Cardiac septum (tissue), 1 donor: ENCODE measurements at places on chromosomes 16 and 17. TPM values are rescaled to one million over a fixed set of nuclear protein-coding genes. Genes with fewer than 3 reads are reported as not detected.

GRCh38 chr17:12522743-12523183 is 142.9 kb upstream of the MYOCD start:
- DNase-seq, result no peak

DNA sequence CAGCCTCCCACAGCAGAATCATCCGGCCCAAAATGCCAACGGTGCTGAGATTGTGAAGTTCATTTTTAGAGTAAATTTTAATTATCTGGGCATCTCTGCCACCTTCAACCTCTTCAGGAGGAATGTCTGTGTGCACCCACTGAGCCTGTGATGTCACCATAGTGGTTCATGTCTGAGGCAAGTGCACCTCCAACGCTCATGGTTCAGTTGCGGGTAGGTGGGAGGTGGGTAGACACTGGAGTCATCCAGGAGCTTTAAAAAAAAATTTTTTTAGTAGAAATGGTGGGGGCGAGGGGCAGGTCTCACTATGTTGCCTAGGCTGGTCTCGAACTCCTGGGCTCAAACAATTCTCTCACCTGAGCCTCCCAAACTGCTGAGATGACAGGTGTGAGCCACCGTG is 1.9 kb downstream of the FLYWCH1 start:
- no peak for DNase-seq

DNA sequence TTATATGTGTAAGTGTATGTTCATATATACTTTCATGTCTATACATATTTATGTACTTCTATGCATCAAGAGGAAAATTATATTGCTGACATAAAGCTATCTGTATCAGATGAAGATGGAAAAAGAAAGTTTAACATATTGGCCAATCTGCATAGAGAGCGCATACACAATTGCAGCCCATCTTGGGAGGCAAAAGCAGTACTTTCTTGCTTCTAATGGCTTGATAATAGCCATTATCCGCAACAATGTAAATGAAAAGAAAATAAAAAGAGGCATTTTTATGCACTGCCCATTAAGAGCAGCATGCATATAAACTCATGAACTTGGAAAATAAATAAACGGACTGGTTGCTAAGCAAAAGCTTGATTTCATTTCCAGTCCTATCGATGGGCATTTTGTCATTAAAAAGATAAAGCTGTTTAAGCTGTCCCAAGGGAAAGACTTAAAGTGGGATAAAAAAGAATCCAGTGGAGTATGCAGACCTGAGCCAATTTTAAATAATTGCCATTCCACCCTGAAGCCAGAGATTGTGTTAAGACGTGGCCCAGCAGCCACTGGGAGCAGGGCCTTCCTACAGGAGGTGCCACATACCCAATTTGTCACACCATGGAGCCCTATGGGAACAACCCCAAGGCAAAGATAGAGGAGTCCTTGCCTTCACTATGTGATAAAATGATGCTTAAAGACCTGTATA is 183.6 kb upstream of the CDH11 start:
- no peak for DNase-seq

GRCh38 chr17:48244121-48244711 is 136.7 kb downstream of the SNX11 start:
- no peak for DNase-seq

DNA sequence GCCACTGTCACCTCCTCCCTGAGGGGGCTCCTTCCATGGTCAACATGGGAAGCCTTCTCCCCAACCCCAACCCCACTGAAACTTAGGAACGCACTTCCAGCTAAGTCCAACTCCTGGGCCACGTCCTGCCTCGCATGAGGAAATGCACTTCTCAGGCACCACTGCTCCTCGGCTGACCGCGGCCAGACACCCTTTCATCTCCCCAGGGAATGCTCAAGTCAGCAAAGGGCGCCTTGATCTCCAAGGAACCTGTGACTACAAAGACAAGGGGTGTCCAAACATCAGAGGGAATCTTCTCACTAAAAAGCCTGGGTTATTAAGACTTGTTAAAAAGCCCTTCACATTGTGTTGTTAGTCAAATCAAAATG is 124.9 kb upstream of the HSBP1 start:
- no peak for DNase-seq

DNA sequence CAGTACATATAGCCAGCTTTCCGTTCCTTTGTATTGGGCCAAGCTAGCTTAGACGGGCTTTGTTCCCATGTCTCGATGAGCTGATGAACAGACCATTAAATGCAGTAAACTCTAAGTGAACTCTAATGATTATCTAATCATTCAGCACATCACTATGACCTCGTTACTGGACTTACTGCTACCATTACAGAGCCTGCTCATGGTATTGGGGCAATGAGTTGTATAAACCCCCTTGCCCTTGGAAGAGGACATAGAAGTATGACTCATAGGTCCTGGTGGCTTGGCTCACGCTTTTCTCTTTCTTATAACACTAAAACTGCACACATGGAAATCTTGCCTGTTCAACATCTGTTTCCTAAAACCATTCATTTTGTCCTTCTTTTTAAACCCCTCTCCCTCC is 93.6 kb upstream of the DYNLRB2 start:
- no peak for DNase-seq

DNA sequence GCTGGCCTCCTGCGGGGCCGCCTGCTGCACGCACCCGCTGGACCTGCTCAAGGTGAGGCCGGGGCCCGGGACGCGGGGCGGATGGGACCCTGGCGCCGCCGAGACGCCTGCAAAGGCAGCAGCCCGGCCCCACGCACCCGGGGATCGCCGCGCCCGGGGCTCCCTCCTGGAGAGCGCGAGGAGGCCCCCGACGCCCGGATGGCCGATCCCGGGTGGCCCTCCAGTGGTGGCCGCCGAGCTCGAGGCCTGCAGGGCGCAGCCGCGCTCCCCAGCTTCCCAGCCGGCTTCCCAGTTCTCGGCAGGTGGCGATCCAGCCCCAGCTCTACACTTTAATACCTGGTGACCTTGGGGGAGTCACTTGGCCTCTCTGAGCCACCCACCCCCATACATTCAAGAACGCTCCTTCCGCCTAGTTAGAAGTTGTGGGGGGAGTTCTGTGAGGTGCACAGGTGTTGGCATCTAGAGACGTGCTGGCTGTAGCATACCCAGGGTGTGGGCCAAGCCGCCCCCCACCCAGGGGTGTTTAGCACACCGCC is 452 bp downstream of the SLC25A10 start:
- DNase-seq, result no peak

DNA sequence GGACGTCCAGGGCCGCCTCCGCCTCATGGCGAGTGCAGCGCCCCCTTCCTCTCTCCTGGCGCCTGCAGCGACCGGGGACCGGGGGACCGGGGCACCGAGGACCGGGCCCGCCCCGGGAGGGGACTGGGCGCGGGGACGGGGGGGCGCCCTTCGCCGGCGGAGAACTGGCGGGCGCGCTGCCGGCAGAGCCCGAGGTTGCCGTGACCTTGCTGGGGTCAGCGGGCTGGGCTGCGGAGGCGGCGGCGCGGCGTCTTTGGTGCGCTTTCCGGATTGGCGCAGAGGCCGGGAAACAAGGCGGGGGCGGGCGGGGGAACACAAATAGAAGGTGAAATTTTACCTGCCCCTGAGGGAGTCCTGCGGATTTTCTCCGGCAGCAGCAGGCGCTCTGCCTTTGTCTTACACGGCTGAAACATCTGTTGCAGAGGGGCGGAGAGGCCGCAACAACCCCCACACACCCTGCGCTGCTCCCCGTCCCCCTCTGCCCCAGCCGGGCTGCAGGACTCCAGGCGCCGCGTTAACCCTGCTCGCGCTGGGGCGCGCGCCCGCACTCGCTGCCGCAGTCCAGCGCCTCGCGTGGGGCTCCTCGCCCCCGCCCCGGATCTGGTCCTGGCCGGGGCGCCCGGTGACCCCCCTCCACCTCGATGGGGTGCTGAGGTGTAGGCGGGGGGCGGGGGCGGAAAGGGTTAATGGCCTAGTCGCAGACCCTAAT is 53.5 kb downstream of the SREBF1 start:
- DNase-seq, result no peak

- DNase-seq, result peak; percentile 90
Measured at GRCh38 chr17:19753051-19753509, 5.0 kb upstream of the ALDH3A1 start.

GRCh38 chr16:83206426-83206825 is 579.7 kb downstream of the CDH13 start:
- DNase-seq, result no peak

DNA sequence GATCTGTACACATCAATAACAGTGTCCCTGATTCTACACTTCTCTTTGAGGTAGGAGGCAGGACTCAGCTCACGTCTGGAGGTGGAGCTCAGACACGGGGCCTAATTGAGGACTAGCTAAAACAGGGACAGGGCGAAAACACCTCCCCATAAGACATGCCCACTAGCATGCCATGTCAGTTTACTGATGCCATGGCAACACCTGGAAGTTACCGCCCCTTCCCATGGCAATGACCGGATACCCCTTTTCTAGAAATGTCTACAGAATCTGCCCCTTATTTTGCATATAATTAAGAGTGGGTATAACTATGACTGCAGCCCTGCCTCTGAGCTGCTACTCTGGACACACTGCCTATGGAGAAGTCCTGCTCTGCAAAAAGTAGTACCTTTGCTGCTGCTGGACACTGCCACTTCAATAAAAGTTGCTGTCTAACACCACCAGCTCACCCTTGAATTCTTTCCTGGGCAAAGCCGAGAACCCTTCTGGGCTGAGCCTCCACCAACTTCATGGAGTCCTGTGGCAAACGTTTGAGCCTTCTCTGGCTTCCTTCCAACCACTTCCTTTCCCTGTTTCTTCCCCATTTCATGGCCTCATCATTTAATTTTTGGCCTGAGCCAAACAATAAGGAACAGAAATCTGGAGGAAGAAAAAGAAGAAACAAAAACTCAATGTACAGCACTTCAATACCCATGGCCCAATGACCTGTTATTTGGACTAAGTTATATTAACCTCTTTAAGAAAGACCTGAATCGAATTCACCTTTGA is 21.0 kb downstream of the PHB1 start:
- no peak for DNase-seq

GRCh38 chr17:75813081-75814020 is 28.7 kb downstream of the UNK start:
- no peak for DNase-seq

DNA sequence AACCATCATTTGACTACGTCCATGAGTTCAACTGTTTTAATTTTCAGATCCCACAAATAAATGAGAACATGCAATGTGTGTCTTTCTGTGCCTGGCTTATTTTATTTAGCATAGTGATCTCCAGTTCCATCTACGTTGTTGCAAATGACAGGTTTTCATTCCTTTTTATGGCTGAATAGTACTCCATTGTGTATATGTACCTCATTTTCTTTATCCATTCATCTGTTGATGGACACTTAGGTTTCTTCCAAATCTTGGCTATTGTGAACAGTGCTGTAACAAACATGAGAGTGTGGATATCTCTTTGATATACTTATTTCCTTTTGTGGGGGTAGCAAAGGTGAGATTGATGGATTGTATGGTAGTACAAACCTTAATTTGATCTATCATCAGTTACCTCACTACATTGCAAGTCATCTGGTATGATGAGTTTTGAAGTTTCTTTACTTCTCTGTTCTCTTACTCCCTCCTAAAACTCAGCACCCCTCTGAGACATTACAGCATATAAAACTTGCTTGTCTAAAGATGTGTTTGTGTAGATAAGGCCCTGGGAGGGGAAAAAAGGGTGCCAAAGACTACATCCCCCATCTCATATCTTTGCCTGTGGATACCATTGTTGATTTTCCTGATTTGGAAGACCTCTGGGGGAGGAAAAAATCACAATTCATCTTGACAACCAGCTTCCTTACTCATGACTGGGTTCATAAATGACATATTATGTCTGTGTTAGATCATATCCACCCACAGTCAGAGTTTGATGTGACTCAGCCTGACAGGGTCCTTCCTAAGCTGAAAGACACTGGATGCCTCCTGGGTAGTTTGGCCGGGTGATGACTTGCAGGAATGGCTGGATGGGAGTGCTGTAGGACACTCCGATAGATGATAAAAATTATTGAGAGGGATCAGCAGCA is 47.6 kb downstream of the ABCA9 start:
- no peak for DNase-seq

GRCh38 chr17:77126519-77126918 is 14.2 kb upstream of the SEC14L1 start:
- no peak for DNase-seq

- peak; percentile 91 for DNase-seq
Measured at GRCh38 chr16:67013823-67014633, 14.9 kb upstream of the CBFB start.

Gene ACSM2A
- total RNA-seq, result not detected

Gene ZNF423
- 8.6 TPM for total RNA-seq

Gene PTGES3L
- 51.2 TPM for total RNA-seq

Gene TEX19
- total RNA-seq, result not detected

Gene CMTM4
- total RNA-seq, result 10.4 TPM

Gene WFDC1
- 1.0 TPM for total RNA-seq

Gene NTN3
- total RNA-seq, result 0.30 TPM

Gene CCDC144A
- total RNA-seq, result 0.22 TPM

Gene PPY
- not detected for total RNA-seq

Gene KRTAP1-1
- not detected for total RNA-seq

Gene NOG
- total RNA-seq, result not detected

Gene CD7
- total RNA-seq, result 0.62 TPM
